HT-29 (cell line): ENCODE measurements at places on chromosomes 7 and 10. TPM values are rescaled to one million over a fixed set of nuclear protein-coding genes. Genes with fewer than 3 reads are reported as not detected.
A peak's percentile ranks its signal among the peaks of the same experiment; 100 is the strongest.

The WDR91 gene
- 8.9 and 10.8 TPM in 2 replicates for total RNA-seq

The ANK3 gene
- 6.4 and 11.5 TPM in 2 replicates for total RNA-seq

The SPDYE16 gene
- 0.15 and 0.63 TPM in 2 replicates for total RNA-seq

The PRLHR gene
- not detected in 2 replicates for total RNA-seq

The NUTM2E gene
- total RNA-seq = not detected in 2 replicates

The CALCR gene
- total RNA-seq = not detected in 2 replicates

The SEMA3C gene
- total RNA-seq = 57.8 and 79.6 TPM in 2 replicates

The ACSM6 gene
- total RNA-seq = not detected in 2 replicates

The NACAD gene
- total RNA-seq = 0.10 and 0.43 TPM in 2 replicates

GRCh38 chr10:88608052-88608732, 21.6 kb downstream of the LIPJ start:
- no peak for DNase-seq

DNA sequence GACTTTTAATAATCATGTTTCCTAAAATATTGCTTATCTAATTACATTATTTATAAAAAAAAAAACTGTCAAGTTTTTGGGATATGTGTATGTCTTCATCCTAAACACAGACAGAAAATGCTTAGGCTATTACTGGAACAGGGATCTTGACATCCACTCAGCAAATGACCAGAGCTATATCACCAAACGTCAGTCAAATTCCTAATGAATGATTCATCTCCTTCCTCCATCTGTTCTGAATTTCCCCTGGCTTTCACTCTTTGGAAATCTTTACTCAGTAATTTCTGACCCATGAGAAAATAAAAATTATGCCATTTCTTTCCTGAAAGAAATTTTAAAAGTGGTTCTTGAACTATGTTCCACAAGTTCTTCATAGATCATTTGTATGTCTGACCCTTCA, 552.4 kb upstream of the KCND2 start:
- no peak for DNase-seq

DNA sequence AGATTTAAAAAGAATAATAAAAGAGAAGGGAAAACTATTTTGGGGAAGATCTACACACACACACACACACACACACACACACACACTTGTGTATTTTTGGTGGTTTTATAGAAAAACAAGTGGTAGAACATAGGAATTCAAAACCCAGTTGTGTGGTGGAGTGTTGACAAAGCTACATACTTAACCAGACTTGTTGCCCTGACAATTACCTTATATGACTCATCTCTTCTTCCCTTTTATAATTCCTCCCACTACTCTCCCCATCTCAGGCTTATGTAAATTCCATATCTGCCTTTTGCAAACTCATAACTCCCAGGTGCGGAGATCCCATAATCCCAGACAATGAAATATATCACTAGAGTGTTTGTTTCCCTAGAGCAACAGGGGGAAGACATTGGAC, 873.7 kb downstream of the NXPH1 start:
- peak; percentile 16 for DNase-seq

GRCh38 chr7:22808140-22808539, 14.5 kb downstream of the TOMM7 start:
- no peak for DNase-seq

GRCh38 chr7:25931156-25931555, 220.8 kb upstream of the NFE2L3 start:
- DNase-seq = no peak

DNA sequence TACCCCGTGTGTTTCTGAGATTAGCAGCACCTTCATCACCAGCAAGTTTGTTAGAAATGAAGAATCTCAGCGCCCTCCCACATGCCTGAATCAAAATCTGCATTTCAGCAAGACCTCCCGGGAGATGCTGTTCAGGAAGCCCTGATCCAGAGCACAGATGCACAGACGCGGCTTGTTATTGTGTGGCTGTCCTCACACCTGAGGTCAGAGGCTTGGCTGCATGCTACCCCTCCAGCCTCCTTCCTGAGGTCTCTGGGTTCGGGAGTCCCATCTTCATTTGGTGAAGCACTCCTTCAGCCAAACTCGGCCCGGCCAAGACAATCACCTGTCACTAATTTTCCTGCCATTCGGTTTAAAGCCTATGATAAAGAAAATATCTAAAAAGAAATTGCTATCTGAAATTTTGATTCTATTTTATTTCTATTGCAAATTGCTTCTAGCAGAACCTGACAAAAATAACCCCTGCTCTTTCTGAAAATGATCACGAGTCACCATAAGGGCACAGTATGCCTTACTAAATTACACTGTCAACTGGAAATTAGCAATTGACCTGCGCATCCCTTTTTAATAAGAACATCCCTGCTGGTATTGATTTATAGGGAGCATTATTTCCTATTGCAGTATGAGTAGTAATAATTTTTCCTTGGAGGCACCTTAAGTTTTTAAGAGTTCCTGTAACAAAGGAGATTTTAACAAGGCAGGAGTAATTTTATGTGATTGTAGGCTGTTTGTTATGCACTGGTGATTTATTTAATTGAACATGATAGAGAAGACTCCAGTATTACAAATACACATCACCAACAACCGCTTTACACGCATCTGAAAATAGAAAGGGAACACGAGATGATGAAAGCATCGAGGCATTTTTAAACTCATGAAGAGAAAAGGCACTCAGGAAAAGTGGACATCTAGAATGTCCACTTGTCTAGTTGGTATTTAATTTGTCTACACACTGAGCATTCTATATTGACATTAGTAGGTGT, 49.5 kb downstream of the VSTM2A start:
- DNase-seq = no peak

GRCh38 chr10:124035928-124036558, 57.4 kb downstream of the CHST15 start:
- DNase-seq = peak; percentile 22

- no peak for DNase-seq
These were observed 14.5 kb upstream of the PIP start for GRCh38 chr7:143117395-143117794.

DNA sequence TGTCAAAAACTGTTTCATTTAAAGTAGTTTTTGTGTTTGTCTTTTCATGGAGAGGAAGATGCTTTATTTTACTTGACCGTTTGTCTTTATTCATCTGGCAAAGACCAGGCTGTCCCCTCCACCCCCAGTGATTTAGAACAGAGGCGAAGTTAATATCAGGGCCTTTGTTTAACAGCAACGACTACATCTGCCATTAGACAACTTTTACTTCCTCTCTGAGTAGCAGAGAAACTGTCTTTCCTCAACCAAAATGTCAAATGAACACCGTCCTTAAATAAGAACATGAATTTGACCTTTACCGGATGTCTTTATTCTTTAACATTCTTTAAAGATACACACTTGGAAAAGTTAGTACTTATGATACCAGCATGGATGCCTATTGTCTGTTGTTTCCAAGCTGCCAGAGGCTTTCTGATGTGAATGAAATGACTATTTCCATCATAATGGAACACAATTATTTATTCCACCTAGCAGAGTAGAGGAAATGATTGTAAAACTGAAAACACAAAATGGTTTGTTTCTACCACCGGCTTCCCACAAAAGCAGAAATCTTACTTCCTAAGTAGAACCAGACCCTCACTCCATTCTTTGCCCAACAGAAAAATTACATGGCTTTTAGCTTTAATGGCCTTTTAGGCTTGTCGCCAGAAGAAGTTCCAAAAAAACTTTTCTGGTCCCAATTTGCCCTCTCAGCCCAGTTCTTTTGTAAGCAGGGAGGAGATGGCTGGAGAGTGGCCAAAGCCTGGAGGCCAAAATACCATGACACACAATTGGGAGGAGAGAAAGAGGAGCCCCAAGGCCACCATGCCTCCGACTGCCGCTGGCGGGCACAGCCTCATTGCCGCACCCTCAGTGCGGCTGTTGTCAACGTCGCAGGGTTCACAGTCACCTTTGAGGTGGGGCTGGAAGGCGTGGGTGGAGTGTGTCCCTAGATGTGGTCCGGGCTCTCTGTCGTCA, 168.5 kb downstream of the TEX36 start:
- DNase-seq = no peak

GRCh38 chr7:112940314-112940732, 146.3 kb downstream of the GPR85 start:
- no peak for DNase-seq

DNA sequence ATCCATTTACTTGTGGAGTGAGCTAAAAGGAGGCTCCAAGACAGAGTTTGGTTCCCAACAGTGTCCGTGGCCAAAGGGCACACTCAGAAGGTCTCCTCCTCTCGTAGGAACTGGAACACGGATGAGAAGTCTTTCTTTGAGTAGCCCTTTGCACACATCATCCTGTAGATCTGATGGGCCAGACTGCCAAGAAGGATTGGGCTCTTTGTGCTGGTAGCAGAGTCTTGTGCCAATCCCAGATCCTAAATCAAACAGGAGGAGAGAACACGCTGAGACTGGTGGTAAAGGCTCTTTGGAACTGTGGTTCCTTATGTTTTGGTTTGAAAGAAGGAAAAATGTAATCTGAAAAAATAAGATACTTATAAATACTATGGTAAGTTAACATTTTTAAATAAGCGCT, 136.6 kb downstream of the HIBADH start:
- no peak for DNase-seq

DNA sequence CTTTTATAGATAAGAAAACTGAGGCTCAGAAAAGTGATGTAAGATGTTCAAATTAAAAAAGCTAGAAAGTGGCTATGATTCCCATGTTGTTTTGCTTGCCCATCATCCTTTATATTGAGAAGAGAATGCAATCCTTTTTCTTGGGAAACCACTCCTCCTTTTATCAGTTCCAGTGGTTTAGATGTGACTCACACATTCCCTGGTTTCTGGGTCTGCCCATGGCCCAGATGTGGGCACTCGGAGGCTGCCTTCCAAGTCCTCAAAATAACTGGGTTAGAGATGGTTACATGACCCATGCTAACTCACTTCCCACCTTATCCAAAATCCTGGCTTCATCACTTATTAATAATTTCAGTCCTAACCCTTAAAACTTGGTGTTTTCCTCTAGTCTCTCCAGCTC, 550.0 kb downstream of the MDFIC start:
- no peak for DNase-seq

DNA sequence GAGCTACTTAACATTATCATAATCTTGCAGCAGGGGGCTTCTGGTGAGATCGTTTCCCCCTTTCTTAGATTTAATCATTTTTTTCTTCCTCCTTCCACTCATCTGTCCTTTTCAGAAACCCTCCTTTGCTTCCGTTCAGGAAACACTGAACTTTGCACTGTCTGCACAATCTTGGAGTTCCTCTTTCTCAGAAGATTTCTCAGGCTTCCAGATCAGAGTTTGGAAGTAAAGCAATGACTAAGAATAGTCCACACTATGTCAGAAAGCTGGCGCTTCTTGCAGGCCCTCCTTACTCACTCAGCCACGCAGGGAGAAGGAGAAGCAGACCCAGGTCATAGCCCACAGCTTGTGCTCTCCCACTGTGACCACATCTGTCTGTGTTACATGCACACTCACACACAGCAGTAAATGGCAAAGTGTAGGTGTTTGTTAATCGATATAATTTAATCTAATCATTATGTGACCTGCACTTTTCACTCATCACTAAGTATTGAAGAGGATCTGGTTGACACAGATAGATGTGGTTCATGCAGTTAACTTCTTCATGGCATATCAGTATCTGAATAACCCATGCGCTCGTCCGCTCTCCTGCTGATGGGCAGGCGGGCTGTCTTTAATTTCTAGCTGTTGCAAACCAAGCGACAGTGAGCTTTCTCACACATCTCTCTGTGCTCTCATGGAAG, 30.2 kb downstream of the ALOX5 start:
- DNase-seq = no peak

DNA sequence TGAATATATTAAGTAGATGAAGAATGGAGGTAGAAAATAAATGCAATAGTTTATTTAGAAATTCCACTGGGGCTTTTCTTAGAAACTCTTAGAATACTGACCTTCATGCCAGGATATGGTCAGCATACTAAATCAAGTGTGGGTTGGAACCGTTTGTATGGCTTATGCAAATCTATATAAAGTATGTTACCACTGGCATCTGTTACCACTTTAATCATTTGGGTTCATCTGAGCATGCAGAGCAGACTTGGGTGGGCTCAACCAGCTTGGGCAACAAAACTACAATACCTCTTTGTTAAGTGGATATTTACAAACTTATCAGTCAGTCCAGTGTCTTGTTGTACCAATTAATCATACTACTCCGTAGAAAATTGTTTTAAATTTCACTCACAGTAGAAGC, 125.8 kb downstream of the CRPPA start:
- peak; percentile 55 for DNase-seq

GRCh38 chr7:159119851-159120539, 24.7 kb downstream of the VIPR2 start:
- no peak for DNase-seq

GRCh38 chr10:133312769-133313145, 4.0 kb downstream of the ZNF511 start:
- DNase-seq = no peak

DNA sequence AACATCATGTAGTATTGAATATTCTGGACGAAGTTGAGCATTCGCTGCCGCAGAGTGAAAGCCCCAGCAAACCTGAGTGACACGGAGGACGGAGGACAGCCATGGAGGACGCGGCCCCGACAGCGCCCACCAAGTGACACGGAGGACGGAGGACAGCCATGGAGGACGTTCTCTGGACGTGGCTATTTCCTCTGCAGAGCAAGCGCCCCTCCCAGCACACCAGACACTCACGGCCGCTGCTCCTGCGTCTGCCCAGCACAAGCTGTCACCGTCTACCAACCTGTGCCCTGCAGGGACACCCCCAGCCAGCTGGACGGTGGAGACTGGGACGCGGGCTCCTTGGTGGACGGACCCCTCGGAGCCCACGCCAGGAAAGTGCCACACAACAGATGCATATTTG, 7.3 kb upstream of the ADAM8 start:
- DNase-seq = no peak

DNA sequence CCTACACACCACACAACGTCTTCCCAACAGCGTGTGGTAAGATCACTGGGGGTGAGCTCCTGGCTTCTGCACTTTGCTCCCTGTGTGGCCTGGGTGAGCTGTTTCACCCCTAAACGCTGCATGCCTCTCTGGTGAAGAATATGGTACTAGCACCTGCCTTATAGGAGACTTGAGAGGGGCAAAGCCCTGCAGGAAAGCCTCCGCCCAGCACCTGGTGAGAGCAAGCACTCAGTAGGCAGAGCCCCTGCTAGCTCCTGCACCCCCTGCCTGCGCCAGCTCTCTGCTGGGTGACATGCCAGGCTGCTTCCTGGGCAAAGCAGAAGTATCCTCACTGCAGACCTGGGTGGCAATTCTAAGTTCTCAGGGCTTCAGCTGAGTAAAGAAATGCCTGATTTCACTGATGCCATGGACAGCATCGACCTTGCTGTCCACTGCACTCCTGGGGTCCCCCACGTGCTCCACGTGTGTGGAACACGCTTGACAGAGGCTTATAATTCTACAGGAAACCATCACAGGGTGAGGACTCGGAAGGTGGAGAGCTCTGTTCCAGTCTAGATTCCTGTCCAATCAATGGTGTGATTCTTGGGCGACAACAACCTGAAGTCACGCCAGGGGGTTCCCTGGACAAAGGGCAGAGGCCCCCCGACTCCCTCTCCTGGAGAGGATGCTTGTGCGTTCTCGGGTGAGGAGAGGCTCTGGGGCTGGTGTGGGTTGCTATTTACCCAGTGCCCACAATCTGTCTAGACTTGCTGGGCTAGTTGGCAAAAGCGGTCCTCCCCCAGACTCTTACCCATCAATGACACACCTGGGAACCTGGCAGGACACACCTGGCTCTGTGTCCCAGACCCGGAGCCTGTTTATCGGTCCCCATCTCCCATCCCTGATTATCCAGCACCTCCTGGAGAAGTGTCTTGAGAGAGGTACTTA, 5.0 kb upstream of the CALML5 start:
- no peak for DNase-seq
